ENCODE measurements at places on chromosomes 3 and 15. TPM values are rescaled to one million over a fixed set of nuclear protein-coding genes. Genes with fewer than 3 reads are reported as not detected.

The COX5A gene
- 313 TPM for total RNA-seq

The SLC9A9 gene
- total RNA-seq, result 1.6 TPM

The COLQ gene
- total RNA-seq, result 1.1 TPM

The ITIH4 gene
- 4.0 TPM for total RNA-seq

The SUCNR1 gene
- total RNA-seq, result not detected
